ENCODE measurements at places on chromosomes 16 and 17.
A peak's percentile ranks its signal among the peaks of the same experiment; 100 is the strongest.

- DNase-seq, result peak; percentile 31
Measured at GRCh38 chr17:56834380-56835263, 671 bp downstream of the DGKE start.

DNA sequence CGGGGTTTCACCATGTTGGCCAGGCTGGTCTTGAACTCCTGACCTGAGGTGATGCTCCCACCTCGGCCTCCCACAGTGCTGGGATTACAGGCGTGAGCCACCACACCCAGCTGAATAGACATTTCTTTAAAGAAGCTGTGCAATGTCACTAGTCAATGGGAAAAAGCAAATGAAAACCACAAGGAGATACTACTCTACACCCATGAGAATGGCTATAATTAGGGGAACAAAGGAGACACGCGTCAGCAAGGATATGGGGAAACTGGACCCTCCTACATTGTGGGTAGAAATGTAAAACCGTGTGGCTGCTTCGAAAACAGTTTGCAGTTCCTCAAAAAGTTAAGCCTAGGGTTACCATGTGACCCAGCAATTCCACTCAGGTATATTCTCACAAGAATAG lies 103.4 kb downstream of the VPS53 start:
- no peak for DNase-seq

DNA sequence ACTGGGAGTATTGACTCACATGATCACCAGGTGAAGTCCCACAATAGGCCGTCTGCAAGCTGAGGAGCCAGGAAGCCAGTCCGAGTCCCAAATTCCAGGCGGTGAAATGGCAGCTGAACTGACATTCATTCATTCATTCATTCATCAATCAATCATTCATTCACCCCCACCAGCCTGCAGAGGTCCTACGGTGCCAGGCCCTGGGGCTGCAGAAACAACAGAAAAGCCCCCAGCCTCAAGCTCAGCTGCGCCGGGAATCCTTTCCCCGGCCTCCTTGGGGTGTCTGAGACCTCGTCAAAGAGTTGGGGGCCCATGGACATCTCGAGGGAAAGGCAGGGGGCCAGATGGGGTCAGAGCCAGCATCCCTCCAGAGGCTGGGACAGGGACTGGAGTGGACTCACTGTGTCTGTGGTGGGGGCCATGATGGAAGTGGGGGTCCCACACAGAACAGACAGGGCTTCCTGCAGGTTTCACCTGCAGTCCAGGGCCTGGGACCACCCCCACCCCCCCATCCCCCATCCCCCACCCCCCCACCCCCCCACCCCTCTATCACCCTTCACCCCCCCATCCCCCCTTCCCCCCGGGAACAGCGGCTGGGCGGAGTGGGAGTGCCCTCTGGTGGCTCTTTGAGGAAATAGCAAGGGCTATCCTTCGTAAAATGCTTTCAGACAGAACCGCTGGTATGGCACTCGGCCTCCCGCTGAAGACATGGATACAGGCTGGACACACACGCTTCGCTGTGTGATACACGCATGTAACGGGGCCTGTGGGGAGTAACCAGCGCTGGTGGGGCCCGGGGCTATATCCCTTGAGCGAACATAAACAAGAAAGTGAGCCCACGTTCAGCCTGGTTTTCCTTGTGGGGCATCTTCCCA lies 8.5 kb upstream of the ZC3H18 start:
- DNase-seq, result peak; percentile 74

- DNase-seq, result no peak
Measured at GRCh38 chr16:51542981-51543815, 392.1 kb upstream of the SALL1 start.

GRCh38 chr16:10554569-10554968 lies 25.8 kb downstream of the EMP2 start:
- DNase-seq, result no peak

DNA sequence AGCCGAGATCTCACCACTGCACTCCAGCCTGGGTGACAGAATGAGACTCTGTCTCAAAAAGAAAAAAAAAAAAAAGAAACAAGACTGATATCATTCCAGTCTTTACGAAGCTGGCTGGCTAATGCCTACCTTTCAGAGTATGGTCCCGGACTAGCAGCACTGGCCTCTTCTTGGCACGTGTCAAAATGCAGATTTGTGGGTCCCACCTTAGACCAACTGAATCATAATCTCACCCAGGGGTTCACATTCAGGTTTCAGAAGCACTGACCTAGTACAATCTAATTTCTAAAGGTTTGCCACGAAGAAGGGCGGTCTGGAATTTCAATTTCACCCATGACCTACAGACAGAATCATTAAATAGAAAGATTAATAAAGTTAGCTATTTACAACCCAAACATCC lies 43.4 kb upstream of the GRIN2A start:
- no peak for DNase-seq

DNA sequence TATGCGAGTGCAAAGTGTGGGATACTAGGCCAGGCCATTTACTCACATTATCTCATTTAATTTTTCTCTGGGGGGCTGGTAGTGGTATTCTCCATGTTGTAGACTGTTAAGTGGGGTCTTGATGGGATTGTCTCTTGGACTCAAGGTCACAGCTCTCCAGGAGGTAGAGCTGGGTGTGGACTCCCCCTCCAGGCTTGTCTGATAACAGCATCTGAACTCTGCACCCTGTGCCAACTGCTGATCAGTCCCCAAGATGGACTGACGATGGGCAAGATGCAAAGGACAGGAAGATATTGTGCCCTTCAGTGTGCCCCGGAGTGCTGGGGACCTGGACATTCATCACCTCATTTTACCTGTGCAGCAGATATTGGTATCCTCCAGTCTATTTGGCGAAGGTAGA lies 147.8 kb downstream of the MSI2 start:
- DNase-seq, result no peak

DNA sequence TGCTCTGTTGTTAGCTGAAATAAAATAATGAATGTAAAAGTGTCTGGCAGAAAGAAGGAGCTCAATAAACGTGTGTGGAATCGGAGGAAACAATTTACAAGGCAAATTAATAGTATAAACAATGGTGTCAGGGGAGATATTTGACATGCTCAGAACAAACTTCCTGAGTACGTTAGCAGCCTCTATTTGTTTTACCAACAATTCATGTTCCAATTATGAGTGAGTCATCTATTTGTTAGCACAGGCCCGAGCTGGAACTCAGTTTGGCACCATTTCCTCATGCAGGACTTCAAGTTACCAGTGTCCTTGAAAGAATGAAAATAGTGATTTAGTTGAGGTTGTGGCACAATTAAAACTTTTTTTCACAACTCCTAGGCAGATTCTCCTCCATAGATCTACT lies 9.1 kb downstream of the ASIC2 start:
- peak; percentile 58 for DNase-seq

- no peak for DNase-seq
Measured at GRCh38 chr17:57255182-57255775, 1.0 kb upstream of the MSI2 start.

GRCh38 chr17:64661726-64661975 lies 456 bp downstream of the SMURF2 start:
- no peak for DNase-seq

- DNase-seq, result no peak
Measured at GRCh38 chr17:50710025-50710424, 2.3 kb upstream of the ANKRD40 start.

- no peak for DNase-seq
Measured at GRCh38 chr16:53744449-53744848, 40.5 kb downstream of the FTO start.

GRCh38 chr16:50169555-50170096 lies 16.5 kb downstream of the TENT4B start:
- no peak for DNase-seq

- DNase-seq, result peak; percentile 81
Measured at GRCh38 chr17:59105852-59106462, 723 bp downstream of the TRIM37 start.

DNA sequence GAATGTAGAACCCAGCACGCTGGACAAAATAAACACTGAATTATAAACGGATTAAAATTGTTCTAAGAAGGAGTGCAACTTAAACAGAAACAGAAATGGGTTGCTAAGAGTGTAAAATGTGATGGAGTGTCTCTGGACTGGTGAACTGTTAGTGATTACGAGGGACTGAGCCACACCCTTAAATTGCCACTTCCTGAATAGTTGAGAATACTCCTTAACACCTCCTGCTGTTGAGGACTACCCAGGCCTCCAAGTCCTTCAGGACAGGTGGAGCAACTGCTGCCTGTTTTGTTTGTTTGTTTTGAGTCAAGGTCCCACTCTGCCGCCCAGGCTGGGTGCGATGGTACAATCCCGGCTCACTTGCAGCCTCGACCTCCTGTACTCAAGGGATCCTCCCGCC lies 25.8 kb upstream of the IRF8 start:
- DNase-seq, result no peak

GRCh38 chr16:81094771-81095251 lies 1.4 kb downstream of the GCSH start:
- DNase-seq, result no peak

GRCh38 chr16:78551487-78552085 lies 452.1 kb downstream of the WWOX start:
- DNase-seq, result no peak

DNA sequence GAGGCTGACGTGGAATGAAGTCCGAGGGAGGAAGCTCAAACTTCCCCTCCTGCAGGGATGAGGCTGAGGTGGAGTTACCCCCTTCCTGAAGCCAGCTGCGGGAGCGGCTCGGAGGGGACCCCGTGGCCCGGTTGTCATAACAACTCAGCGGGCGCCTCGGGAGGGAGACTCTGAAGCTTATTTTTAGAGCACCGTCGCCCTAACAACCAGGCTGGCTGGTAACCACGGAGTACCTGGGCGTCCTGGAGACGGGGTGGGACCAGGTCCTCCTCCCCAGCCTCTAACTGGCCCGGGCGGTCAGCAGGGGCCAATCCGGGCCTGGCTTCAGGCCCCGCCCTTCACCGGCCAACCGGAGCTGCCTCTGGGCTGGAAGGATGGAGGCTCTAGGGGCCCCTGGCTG lies 27.7 kb downstream of the NECAB2 start:
- DNase-seq, result no peak

DNA sequence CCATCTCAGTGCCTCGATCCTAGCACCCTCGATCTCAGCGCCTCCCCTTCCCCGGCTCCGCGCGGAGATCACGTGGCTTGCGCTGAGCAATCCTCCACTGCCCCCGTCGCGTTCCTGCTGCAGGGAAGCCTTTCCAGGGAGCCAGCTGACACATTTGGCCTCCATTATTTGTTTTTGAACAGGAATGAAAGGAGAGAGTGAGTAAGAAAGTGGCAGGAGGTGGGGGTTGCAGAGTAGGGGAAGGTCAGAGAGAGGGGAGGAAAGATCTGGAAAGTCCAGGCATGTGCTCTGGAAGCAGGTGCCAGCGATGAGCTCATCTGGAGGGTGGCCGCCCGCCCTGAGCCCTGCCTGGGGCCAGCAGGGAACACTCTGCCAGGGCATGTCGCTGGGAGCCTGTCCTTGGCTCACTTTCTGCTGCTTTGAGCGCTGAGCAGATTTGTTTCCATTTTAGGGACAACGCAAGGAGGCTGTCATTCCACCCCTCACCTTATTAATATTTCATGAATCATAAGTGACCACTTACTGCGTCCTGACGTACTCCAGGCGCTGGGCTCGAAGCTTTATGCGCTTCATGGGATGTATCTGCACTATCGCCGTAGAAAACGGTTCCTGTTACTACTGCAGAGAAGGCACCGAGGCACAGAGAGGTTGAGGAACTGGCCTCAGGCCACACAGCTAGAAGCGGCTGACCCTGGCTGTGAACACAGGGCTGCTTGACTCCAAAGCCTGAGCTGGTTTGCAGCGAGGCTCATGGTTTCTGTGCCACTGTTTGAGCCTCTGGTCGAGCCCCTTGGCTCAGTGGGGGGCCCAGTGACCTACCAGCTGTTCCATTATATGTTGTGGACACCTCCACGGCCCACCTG lies 283.1 kb downstream of the SEC14L1 start:
- peak; percentile 69 for DNase-seq

GRCh38 chr17:17700251-17700969 lies 19.2 kb downstream of the RAI1 start:
- DNase-seq, result no peak

DNA sequence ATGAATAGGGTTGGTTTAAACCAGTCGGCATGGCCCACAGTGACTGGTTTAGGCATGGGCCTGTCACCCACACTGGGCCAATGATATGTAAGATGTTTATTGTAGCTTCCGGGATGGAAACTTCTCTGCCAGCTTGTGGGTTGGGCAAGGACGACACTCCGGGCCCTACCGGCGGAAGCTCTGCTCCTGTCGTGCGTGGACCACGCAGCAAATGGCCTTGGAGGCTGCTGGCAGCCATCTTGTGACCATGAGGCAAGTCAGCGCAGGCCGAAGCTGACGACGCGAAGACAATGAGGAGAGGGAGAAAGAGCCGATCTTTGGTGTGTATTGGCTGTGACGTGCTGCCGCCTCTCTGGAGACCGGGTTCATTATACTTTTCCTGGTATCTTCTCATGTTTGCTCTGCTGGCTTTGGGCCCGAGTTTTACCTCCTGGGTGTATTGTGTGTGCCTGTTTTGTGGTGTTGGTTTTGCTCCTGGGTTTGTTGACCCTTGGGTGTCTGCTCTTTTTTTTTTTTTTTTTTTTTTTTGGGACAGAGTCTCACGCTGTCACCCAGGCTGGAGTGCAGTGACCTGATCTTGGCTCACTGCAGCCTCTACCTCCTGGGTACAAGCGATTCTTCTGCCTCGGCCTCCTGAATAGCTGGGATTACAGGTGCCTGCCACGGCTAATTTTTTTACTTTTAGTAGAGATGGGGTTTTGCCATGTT lies 15.4 kb downstream of the SLC25A10 start:
- DNase-seq, result no peak

GRCh38 chr16:71537643-71538042 lies 11.4 kb downstream of the CHST4 start:
- peak; percentile 63 for DNase-seq

GRCh38 chr16:75160386-75160785 lies 12.1 kb downstream of the ZFP1 start:
- no peak for DNase-seq

- DNase-seq, result no peak
Measured at GRCh38 chr16:78761427-78761826, 662.0 kb downstream of the WWOX start.

- peak; percentile 75 for DNase-seq
Measured at GRCh38 chr16:67013823-67014633, 14.9 kb upstream of the CBFB start.

DNA sequence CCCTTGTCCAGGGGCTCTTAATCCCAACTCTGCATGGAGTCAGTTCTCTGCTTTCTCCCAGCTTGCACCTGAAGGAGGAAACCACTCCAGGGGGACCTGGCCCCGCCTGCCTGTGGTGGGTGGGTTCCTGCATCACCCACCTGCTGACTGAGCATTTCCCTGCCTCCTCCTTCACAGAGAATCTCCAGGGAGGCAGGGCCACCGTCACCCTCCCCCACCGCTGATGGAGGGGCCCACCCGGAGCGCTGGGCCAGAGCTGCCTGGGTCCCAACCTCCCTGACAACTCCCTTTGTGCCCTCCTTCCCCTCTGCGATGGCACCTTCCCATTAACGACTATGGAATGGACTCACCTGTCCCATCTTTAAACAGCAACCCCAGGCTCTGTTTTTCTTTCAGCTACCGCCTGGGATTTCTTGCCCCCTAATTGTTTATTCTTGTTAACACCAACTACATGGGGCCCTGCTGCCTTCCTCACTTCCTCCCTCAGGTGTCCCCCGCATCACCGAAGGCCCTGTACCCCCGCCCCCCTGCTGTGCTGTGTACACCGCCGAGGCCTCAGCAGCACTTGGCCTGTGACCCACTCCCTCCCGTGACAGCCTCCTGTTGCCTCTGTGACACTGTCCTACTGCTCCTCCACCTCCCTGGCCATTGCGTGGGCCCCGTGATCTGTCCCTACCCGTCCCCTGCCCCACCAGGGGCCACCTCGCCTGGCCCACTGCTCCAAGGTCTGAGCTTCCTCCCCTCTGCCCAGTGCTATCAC lies 842 bp upstream of the TEDC2 start:
- no peak for DNase-seq

Measured in urothelium cell line (cell line).